Fibroblast of the conjunctiva (primary cell): ENCODE measurements at places on chromosomes 13 and 19.

DNA sequence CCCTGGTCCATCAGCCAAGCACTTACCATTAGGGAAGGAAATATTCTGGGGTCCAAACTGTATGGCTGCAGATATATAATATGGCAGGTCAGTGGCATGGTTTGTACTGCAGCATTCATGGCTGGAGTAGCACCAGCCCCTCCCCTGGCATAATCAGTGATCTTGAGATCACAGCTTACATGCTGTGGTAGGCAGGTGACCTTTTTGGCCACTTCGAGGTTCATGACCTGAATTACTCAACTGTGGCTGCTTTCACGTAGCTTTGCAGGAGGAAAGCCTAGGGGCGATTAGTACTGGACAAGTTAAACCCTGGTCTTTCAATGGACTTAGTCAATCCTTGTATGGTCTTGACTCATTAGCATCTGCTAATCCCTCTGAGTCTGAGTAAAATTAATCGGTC lies 169.8 kb downstream of the SPRY2 start:
- DNase-seq = no peak

DNA sequence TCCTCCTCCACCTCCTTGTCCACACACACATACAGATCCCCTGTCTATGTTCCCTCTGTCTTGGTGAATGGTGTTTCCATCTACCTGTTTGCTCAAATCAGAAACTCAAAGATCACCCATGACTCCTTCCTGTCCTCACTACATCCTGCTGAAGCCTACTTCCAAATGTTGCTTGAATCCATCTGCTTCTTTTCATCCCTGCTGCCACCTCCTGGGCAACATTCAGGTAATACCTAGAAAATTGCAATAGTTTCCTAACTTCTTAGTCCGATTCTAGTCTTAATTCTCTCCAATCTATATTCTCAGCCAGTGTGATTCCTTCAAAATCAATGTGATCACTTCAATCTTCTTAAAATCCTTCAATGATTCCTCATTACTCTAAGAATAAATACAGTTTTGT lies 155.5 kb upstream of the STARD13 start:
- no peak for DNase-seq

DNA sequence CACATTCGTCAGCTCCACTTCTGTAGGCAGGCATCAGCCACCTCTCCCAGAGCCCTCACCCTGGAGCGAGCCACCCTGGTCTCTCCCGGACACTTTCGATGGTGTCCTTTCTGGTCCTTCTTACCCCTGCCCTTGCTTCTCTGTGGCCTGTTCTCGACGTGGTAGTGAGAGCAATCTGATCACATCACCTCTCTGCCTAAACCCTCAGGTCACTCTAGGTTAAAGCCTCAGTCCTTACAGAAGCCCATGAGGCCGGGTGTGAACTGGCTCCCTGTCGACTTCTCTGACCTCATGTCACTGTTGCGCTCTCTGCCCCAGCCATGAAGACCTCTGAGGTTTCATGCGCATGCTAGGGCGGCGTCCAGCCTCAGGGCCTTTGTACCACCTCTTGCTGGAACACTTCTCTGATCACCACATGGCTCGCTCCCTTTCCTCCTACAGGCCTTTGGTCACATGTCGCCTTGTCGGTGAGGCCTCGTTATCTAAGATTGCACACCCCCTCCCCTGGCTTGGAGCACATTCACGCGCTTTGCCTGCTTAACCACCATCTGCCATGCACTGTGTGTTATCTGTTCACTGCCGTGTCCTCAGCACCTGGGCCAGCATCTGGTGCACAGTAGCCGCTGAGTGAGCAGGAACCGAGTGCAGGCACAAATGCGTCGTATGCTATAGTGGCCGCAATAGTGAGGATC lies 101.5 kb downstream of the DPF1 start:
- no peak for DNase-seq

DNA sequence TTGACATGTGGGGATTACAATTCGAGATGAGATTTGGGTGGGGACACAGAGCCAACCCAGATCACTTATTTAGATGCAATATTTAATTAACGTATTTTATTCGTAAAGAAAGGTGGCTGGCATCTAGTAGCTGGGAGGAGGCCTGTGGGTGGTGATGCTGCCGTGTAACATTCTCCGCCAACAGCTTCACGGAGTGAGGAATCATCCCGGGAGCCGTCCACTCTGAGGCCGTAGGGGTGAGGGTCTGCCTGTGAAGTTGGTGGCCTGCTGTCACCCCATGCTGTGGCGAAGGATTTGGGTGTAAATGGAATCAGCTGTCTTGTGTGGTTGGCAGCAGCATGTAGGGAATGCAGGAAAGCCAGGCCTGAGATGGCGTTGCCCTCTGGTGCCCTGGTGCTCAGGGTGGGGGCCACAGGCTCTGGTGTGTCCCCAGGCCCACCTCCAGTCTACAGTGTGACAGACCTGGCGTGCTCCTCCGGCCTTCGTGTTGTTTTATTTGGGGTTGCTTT lies 3.3 kb upstream of the TEX29 start:
- DNase-seq = no peak

DNA sequence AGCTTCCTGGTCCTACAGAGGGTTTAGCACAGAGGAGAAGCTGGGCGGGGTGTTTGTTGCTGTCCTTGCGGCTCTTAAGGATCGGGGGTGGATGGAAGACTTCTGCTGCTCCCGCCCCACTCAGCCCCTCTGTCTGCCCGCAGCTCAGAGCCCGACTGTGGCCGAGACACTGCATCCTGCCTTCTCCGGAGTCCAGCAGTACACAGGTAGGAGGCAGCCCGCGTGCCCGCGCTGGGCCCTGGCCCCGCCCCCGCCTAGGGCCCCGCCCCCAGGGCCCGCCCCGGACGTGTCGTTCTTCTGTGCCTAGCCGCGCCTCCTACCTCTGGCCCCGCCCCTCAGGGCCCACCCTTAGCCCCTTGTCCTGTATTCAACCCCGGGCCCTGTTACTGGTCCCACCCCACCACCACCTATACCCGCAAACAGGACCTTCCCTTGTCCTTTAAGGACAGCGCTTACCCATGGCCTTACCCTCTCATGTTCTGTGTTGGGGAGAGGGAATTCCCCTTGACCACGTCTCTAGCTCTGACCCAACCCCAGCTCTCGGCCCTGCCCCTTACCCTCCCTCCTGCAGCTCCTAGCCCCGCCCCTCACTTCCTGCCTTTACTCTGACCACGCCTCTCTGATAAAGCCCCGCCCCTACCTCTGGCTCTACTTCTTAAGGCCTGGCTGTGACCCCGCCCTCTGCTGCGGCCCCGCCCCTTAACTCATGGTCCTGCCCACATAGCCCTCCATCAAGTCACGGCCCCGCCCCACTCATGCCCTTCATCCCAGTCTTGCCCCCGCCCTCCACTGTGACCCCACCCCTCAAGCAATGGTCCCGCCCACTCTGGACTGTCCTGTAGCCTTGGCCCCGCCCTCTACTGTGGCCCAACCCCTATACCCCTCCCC lies 60.5 kb downstream of the CELF5 start:
- no peak for DNase-seq

DNA sequence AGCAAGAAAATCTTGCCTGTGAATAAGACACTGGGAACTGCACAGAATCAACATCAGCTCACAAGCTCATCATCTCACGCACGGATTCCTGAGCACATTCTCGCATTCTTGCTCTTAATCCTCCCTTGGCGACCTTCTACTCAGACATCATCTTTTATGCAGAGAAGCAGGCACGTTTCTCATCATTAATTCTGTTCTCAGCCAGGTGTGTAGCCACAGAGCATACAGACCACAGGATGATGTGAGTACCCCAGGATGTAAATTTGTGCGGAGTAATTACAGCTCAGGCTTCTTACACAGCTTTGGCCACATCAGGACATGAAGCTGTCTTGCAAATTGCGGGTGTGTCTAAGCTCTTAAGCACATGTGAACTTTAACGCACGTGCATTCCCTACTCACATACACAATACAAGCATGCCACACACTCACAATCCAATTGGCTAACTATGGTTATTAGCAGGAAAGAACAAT lies 36.5 kb upstream of the SACS start:
- DNase-seq = peak; percentile 17

DNA sequence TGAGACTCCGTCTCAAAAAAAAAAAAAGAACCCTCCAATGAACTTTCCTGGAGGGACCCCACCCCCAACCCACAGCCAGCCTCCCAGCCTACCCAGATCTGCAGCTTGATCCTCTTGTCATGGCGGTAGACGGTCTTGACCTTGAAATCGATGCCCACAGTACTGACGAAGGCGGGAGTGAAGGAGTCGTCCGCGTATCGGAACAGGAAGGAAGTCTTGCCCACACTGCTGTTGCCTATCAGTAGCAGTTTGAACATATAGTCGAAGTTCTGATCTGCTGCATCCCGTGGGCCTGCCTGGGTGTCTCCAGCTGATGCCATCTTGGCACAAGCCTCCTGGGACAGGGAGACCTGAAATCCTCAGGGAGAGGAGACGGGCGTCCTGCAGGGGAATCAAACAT lies 2.4 kb downstream of the RAB3D start:
- no peak for DNase-seq

GRCh38 chr13:24161010-24161775 lies 673 bp downstream of the SPATA13 start:
- no peak for DNase-seq

DNA sequence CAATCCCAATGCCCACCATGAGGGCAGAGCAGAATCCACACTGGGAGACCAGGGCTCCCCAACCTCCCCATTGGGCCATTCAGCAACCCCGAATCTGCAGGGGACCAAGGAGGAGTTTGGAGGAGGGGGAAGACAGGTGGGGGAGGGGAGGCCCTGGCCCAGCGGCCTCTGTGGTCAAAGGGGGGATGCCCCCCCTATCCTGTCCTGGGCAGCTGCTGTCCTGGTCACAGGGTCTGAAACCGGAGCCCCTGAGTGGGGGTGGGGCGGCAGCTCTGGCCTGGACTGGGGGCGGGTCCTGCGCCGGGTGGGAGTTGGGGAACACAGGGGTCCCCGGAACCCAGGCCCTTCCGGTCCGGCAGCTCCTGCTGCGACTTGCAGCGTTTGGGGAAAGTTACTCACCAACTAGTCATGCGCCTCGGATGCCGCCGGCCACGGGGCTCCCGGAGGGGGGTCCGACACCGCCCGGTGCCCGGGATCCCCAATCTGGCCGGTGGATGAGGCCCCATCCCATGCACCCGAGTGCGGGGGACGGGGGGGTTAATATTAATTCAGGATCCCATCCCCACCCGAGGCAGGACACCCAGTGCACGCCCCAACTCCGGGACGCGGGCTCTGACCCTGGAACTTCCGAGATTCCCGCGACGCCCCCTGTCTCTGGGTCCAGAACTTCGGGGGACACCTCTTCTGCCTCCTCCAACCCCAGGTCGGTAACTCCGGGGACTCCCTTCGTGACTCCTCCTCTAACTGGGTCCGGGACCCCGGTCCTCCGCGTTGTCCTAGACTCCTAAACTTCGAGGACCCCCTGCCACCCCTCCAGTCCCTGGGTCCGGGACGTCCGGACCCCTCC lies 872 bp downstream of the HOMER3 start:
- DNase-seq = peak; percentile 37

DNA sequence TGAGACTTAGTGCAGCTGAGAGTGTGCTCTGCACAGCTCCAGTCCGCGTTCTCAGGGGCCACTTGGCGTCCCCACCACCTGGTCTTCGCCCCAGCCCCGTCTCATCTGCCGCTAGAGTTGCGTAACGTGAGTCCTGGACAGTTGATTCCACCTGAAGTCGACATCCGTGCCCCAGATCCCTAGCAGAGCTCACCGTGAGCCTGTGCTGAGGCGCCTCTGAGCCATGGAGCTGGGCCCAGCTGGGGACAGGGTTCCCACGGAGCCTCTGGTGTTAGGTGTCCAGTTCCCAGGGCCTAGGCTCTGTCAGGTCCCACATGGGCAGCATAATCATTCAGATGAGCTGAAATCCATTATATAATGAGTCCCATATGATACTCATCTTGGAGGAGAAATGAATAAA lies 147.1 kb upstream of the SOX1 start:
- DNase-seq = no peak

- DNase-seq = peak; percentile 13
Measured at GRCh38 chr19:10818301-10819123, 17.5 kb downstream of the TMED1 start.

GRCh38 chr13:37868691-37869505 lies 674 bp downstream of the TRPC4 start:
- no peak for DNase-seq

- DNase-seq = no peak
Measured at GRCh38 chr13:110539894-110540293, 21.6 kb downstream of the RAB20 start.

- DNase-seq = no peak
Measured at GRCh38 chr19:38569368-38569983, 48.3 kb downstream of the MAP4K1 start.

DNA sequence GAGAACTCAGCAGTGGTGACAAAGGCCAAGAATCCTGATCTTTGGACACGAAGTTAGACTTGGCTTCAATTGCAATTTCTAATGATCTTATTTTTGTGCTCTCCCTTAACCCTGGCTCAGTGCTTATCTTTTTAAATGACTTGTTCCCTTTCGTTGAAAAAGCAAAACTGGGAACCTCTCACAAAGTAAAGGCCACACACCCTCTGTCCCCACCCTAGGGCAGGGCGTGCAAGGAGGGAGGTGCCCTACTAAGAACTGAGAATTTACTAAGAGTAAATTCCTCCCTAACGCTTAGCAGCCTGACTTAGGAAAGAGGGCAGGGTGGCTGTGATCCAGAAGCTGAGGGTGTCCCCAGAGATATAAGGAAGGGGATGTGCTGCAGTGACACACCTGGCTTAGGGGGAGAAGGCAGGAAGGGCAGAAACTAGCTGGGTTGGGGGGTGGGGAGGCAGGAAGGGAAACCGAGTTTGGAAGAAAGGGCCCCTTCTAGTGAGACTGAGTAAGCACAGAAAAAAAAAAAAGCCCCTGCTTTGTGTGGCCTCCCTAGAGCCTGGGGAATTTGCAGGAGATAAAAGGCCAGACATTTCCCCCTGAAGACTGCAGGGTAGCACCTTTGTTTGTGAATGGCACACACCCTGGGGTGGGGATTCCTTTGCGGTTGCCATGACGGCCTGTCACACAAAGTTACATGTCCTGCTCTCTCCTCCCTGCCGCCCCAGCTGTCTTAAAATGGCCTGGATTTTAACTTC lies 435.1 kb downstream of the EFNB2 start:
- no peak for DNase-seq

GRCh38 chr13:99231721-99232120 lies 26.5 kb downstream of the GPR18 start:
- no peak for DNase-seq

DNA sequence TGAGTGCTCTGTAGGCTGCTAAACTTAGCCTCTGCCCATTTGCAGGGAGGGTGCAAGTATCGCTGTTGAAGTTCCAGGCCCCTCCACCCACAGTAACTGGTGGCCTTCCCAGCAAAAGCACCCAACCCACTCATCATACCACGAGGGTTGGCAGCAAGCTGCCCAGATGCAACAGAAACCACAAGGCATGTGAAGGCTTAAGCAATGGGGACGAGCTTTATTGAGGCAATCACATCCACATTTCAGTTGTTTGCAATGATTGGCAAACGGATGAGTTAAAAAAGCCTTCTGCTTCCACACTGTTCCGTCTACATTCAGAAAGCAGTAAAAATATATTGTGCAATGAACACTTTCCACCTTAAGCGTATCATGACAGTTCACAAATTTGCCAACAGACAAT lies 10.3 kb downstream of the GJB6 start:
- no peak for DNase-seq
